ENCODE measurements at places on chromosomes 12 and 14.

DNA sequence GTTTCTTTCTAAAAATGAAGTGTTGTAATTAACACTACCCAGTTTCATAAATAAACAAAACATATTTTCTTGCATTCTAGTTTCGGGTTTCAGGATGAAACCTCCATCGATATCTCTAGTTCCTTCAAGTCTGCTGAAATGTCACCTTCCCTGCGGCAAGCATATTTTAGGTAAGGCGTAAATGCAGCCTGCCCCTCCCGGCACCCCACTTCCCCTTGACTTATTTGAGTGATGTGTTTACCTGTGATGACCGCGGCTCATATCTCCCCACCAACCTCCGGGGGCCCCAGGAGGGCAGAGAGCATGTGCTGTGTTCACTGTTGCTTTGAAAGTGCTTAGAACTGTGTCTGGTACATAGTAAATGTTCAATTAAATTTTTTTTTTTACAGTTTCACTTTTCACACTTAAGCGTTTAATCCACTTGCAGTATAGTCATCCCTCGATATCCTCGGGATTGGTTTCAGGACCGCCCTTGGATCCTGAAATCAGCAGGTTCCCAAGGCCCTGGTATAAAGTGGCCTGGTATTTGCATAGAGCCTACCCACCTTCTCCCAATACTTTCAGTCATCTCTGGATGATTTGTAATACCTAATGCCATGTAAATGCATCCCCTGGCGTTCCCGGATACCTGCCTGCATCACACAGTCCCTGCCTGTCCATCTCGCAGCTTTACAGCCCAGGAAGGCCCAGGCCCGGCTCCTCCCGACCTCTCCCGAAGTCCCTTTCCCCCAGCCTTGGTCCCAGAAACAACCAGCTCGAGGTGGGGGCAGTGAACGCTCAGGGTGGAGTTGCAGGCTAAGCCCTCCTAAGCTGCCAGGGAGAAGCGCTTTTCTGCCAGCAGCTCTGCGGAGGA lies 40.2 kb upstream of the FBRSL1 start:
- no peak for DNase-seq

DNA sequence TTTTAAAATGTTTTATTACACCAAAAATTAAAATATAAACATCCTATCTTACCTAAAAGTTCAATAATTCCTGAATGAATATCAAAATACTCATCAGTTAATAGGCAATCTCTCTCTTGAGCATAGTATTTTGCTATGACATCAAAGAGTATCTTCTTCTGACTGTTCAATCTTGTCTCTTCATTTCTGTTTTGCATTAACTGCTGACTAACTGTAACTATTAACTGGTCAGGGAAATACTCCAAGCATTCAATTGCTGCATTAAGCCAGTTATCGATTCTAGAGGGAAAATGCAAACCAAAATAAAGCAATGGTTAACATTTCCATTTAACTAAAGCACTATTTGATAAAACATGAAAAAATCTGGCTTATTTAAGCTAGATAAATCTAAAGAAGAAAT lies 13.4 kb downstream of the DEPDC4 start:
- no peak for DNase-seq

DNA sequence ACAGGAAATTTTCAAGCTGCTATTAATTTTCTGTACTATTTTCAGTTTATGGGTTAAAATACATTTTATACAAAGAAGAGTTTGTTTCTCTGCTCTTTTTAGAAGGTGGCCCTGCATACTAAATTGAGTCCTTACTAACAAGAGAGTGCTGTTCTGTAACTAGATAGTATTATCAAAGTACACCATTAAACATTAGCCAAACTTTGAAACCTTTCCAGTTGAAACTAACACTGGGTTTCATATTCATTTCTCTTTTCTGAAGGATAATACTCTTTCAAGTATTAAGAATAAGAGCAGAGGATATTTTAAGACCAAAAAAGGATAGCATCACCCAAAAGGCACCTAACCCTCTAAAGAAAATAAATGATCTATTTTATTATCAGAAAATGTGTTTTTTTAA lies 47.2 kb downstream of the PEBP1 start:
- DNase-seq: no peak

GRCh38 chr12:52418576-52419110 lies 12.5 kb upstream of the KRT82 start:
- no peak for DNase-seq

DNA sequence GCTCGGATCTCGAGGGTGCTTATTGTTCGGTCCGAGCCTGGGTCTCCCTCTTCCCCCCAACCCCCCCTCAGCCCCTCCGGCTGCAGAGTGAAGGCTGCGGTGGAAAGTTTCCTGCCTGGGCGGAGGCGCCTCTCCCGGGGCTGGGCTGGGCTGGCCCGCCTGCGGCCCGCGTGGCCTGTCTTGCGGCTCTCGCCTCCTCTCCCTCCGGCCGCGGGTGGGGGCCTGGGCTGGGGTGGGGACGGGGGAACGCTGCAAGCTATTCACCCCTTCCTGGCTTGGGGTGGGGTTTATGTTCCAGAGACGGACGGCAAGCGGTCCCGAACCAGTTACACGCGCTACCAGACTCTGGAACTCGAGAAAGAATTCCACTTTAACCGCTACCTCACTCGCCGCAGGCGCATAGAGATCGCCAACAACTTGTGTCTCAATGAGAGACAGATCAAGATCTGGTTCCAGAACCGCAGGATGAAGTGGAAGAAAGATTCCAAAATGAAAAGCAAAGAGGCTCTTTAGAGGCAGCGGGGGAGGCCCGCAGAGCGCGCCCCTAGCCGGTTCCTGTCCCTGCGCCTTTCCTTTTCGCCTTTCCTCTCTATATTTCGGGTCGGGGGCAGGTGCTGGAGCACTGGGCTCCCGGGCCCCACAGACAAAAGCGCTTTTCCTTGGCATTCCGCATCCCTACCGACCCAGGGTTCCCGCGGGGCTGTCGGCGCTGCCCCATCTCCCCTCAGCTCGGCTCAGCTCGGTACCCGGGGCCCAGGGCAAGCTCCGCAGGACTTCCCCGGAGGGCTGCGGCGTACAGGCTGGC lies 1.3 kb downstream of the HOXC5 start:
- no peak for DNase-seq

DNA sequence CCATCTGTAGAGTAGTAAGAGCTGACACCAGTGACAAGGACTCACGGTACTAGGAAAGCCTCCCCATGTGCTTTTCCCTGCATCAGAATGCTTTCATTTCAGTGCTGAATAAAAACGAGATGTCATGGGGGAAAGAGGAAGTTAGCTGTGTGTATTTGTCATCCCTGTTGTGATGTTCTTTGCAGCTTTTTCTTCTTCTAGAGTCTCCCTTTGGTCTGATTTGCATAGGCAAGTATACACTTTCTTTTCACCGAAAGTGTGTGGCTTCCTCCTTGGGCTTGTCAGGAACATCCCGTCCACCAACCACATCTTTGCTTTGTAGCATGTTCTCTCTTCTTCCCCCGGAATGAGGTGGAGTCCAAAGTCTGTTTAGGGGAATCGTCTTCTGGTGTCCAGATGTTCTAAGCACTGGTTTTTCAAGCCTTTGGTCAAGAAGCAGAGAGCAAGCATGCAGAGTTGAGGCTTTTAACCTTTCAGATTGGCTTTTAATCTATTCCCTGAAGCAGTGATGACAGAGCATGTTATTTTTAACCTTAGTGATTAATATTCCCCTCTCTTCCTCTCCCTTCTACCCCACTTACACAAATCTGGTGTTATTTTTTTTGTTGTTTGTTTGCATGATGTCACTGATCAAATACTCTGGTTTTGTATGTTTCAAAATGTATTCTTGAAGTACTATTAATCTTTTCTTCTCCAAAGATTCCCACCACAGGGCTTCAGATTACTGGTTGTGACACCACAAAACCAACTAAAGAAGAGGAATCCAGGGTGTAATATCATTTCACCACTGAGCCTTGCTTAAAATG lies 163.4 kb downstream of the SAMD4A start:
- DNase-seq: no peak

GRCh38 chr12:112677050-112677765 lies 114.3 kb upstream of the RPH3A start:
- no peak for DNase-seq

GRCh38 chr14:20618271-20618749 lies 23.2 kb downstream of the OR6S1 start:
- DNase-seq: no peak

GRCh38 chr12:65784289-65785015 lies 39.8 kb upstream of the HMGA2 start:
- DNase-seq: no peak

DNA sequence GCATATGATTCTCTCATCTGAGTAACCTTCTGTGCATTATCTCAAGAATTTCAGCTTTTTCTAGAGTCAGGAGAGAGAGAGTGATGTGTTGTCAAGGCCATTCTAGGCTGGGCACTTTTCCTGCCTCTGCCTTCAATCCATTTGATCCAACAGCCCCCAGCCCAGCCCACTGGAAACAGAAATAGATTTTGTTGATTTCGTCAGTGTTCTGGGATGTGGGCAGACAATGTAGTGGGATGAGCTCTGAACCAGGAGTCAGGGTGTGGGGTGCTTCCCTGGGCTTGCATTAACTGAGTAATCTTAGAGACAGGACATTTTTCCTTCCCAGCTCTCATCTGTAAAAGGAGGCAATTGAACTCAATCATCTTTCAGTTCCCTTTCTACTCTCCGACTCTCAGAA lies 42.5 kb upstream of the RPH3A start:
- DNase-seq: no peak

GRCh38 chr12:77033658-77034536 lies 31.5 kb downstream of the E2F7 start:
- DNase-seq: no peak

- DNase-seq: no peak
Measured at GRCh38 chr12:115255257-115255656, 571.3 kb upstream of the TBX3 start.

- DNase-seq: no peak
Measured at GRCh38 chr12:67988601-67989021, 636 bp upstream of the IFNG-AS1 start.

DNA sequence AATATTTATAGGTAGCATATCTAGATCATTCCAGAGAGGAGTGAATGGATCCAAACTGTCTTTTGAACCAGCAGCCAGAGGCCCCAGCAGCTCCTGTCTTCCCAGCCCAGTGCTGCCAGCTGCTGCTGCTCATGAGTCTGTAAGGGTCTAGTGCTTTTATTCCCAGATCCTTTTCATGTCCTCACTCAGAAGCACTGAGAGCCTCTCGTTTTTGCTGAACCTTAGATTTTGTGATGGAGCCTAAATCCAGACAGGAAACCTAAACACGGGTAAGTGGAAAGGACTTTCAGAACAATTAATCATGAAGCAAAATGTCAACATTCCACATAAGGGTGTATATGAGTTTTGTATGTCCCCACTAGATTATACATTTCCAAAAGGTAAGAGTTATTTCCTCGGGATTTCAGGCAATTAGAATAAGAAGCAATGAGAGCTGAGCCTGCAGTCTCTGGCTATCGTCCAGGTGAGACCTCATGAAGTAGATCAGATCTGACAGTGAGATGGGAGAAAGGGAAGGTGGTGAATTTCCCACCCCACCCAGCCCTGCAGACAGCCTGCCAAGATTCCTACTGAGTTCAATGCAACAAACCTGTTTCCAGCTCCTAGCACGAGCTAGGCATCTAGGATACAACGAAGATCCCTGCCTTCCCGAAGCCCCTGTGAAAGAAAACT lies 84.4 kb downstream of the NINJ2 start:
- no peak for DNase-seq

GRCh38 chr12:94551810-94552209 lies 92.1 kb upstream of the CEP83 start:
- no peak for DNase-seq
